ENCODE measurements at places on chromosomes 2 and 18.

DNA sequence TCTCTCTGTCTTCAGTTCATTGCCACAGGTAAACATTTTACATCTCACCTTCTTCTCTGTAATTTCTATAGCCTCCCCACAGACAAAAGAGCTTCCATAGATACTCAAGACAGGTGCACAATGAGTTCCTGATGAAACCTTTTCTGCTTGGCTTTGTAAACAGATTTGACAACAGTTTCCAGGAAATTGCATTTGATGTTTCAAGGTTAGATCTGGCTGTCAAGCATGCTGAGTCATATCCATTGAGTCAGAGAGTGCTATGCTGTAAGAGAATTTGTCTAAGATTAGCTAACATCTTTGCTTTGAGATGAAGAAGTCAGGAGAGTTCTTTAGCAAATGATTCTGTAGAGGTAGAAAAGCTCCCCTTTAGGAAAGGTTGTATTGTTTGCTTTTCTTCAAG, 40.6 kb upstream of the MAP2 start:
- peak; percentile 63 for DNase-seq

- peak; percentile 65 for DNase-seq
Measured at GRCh38 chr2:13006829-13007717, 290.3 kb downstream of the TRIB2 start.

GRCh38 chr2:173059971-173060461, 15.6 kb upstream of the MAP3K20 start:
- no peak for DNase-seq

GRCh38 chr18:10057894-10058791, 144.3 kb downstream of the VAPA start:
- no peak for DNase-seq

DNA sequence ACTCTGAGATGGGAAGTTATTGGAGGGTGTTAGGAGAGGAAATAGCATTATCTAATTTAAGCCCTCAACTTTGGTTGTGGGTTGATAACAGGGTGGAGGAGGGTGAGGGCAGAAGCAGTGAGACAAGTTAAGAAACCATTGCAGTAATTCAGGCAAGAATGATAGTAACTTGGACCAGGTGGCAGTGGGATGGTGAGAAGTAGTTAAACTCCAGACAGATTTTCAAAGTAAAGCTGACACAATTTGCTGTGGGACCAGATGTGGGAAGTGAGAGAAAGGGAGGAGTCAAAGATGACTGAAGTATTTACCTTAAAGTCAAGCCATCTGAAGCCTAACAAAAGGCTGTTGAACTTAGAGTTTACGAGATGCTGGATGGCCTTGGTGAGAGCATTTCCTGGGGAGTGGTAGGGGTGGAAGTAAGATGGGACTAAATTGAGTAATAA, 163.2 kb upstream of the KLF7 start:
- no peak for DNase-seq

GRCh38 chr2:26532301-26533250, 54.7 kb upstream of the OTOF start:
- no peak for DNase-seq

- DNase-seq, result no peak
Measured at GRCh38 chr18:27175914-27176313, 9.2 kb downstream of the CHST9 start.

GRCh38 chr2:189379731-189380261, 61.5 kb upstream of the WDR75 start:
- no peak for DNase-seq

GRCh38 chr18:51911584-51911983, 428.4 kb upstream of the DCC start:
- DNase-seq, result no peak

- DNase-seq, result no peak
Measured at GRCh38 chr2:71721362-71721665, 268.0 kb downstream of the DYSF start.

DNA sequence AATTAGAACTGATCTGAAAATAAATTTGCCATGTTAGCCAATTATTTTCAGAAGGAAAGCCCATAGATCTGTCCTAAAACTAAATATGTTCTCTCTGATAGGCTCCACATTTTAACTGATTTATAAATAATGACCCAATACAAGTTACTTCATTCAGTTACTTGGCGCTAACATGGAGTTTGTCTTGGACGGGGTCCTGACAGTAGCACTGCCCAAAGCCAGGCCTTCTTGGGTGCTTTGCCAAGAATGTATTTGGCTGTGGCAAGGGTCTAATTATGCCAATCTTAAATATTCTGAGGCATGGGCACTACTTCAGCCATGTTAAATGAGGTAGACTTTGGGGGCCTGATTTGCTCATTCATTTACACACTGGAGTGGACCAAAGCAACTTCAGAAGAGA, 135.0 kb upstream of the PKDCC start:
- no peak for DNase-seq

DNA sequence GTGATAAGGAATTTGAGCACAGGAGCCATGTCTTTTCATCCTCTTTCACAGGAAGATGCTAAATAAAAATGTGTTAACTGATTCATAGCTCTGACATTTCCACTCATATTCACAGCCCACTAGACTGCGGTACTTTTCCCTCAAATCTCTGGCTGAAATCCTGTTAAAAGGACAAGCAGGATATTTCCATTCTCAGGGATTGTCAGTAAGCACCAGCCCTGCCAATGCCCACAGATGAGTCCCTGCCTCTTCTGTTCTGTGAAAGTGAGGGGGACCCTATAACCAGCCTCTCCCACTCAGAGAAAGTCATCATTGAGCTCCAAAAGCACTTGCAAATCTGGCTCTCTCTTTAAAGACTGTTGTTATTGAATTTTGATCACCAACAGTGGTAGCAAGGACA, 440.5 kb downstream of the SETBP1 start:
- no peak for DNase-seq

- DNase-seq, result no peak
Measured at GRCh38 chr2:223967981-223968380, 10.7 kb downstream of the MRPL44 start.

DNA sequence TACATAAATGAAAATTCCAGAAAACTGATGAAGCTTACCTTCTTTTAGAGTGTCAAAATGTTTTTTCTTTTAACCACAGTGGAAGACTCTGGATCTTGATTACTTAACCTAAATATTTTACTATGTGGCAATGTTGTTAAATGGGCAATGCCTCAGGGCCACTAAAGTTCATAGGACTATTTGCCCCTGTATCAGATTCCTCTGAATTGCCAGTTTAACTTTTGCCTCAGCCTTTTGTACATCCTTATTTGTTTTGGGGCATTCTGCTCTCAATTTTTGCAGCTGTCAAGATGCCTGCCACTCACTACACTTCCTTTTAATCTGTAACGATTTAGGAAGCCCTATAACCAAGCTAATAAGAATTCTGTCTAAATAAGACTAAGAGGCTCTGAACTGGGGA, 31.7 kb upstream of the SERTAD2 start:
- no peak for DNase-seq

GRCh38 chr2:157444641-157445040, 752 bp upstream of the CYTIP start:
- DNase-seq, result no peak

DNA sequence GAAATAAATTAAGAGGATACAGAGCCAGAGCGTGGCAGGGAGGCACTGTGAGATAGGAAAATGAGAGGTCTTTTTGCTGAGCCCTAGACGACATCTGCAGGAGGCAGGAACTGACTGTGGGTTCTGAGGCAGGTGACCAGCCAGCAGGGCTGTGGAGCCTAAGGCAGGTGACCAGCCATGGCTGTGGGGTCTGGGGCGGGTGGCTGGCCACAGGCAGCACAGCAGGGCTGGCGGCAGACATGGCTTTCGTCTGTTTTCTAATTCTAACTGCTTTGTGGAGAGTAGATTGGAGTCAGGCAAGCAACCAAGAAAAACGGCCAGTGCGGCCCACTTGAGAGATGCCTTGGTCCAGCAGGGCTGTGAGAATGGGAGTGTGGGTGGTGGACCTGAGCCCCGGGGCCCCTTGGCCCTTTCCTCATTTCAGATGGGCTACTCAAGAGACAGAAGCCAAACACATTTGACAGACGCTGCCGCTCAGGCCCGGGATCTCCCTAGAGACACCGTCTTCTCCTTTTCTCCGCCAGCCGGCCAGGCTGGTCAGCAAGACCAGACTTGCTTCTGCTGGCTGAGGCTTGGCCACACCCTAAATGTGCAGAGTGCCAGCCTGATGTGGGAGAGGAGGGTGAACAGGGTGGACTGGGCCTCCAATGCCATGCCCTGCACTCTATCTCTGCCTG, 19.7 kb upstream of the GNAL start:
- no peak for DNase-seq

DNA sequence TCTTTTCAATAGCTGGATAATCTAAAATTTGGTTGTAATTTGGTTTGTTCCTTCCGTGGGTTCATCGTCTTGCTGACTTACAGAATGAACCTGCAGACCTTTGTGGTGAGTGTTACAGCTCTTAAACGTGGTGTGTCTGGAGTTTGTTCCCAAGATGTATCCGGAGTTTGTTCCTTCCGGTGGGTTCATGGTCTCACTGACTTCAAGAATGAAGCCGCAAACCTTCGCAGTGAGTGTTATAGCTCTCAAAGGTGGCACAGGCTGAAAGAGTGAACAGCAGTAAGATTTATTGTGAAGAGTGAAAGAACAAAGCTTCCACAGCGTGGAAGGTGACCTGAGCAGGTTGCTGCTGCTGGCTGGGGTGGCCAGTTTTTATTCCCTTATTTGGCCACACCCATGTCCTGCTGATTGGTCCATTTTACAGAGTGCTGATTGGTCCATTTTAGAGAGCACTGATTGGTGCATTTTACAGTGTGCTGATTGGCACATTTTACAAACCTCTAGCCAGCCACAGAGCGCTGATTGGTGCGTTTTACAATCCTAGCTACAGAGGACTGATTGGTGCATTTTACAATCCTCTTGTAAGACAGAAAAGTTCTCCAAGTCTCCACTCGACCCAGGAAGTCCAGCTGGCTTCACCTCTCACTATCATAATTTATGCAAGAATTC, 16.6 kb downstream of the RALB start:
- no peak for DNase-seq

DNA sequence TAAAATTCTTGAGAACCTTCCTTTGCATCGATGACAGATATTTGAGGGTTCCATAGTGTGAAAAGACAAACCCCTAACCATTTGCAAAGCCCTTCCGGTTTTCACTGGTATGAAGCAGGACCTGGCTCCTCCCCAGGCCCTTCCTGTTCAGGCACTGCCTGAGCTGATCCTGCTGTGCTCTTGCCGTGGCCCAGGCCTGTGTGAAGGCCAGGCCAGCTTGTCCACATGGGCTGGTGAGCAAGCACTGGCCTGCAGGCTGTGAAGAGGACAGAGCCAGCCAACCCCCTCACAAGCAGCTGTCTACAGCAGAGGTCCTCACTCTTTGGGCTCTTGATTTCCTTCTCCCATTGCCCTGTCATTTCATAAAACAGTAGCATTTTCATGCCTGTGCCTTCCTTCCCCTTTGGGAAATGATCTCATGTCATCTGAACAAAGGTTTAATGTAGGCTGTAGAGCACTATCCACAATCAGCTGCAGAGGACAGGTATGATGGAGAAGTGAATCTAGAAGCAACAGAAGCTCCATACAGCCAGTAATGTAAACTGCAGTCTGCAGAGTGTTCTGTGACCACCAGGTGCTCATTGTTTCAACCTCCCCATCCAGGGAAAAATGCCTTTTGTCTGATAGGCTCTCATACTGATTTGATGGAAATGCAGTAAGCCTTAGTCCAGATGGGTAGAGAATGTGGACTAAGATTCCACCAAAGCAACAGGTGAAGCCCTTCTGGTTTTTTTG, 19.8 kb downstream of the MPHOSPH10 start:
- DNase-seq, result no peak

DNA sequence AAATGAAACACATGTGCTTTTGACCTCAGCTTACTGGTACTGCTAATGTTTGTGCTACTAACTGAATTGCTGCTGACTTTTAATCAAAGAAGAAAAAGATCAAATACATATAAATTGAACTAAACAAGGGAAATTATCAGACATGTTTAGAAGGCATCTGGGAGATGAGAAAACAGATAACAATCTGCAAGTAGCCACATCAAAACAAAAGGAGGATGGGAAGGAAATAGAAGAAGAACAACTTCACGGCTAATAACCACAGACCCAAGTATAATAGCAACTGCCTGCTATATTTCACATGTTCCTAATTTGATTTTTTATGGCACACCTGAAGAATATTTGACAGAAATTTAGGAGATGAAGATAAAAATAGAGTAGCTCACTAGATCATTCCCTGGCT, 542.6 kb upstream of the SYT4 start:
- DNase-seq, result no peak

GRCh38 chr2:72139471-72139873, 8.2 kb downstream of the CYP26B1 start:
- DNase-seq, result no peak

- DNase-seq, result no peak
Measured at GRCh38 chr18:12442946-12443345, 35.2 kb downstream of the PRELID3A start.

DNA sequence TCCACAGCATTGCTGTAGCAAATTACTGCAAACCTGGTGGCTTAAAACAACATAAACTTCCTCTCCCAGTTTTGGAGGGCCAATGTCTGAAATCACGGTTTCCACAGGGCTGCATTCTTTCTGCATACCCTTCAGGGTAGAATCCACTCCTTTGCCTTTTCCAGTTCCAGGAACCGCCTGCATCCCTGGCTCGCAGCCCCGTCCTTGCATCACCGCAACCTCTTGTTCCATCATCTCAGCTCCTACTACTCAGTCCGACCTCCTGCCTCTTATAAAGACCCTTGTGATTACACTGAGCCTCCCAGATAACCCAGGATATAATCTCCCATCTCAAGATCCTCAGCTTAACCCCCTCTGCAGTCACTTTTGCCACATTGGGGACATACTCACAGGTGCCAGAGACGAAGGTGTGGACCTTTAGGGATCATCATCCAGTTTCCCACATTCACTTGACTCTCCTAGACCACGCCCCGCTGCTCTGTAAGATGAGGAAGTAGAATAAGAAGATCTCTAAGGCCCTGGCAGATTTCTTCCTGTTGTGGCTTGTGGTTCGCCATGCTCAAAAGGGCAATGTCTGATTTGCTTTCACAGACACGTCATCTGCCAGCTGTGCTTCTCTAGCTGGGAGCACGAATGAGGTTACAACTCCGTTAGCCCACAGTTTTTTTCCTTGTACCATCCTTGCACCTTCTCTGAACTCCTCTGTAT, 103.6 kb upstream of the AGAP1 start:
- no peak for DNase-seq

- DNase-seq, result no peak
Measured at GRCh38 chr2:240786355-240786841, 33.6 kb downstream of the KIF1A start.

GRCh38 chr2:42959234-42960001, 167.0 kb upstream of the HAAO start:
- DNase-seq, result no peak

GRCh38 chr2:28617502-28618184, 121.8 kb downstream of the PLB1 start:
- DNase-seq, result no peak

GRCh38 chr2:208013285-208014178, 11.8 kb downstream of the PLEKHM3 start:
- peak; percentile 20 for DNase-seq

DNA sequence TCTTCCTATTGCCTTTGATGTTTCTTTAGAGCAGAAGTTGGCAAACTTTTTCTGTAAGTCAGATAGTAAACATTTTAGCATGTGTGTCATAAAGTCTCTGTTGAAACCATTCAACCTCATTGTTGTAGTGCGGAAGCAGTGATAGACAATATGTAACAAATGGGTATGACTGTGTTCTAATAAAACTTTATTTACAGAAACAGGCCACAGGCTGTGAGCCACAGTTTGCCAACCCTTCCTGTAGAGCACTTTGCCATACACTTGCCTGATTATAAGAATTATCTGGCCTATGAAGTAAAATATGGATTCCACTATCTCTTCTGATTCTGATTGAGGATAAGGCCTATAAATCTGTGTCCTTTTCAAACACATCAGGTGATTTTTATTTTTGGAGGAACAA, 237.4 kb downstream of the DOK6 start:
- DNase-seq, result no peak

- no peak for DNase-seq
Measured at GRCh38 chr2:123614596-123614995, 410.5 kb upstream of the CNTNAP5 start.
